ENCODE measurements at places on chromosomes 16 and 17.
A peak's percentile ranks its signal among the peaks of the same experiment; 100 is the strongest.

- DNase-seq: no peak
Measured at GRCh38 chr17:17076066-17076465, 33.8 kb downstream of the MPRIP start.

DNA sequence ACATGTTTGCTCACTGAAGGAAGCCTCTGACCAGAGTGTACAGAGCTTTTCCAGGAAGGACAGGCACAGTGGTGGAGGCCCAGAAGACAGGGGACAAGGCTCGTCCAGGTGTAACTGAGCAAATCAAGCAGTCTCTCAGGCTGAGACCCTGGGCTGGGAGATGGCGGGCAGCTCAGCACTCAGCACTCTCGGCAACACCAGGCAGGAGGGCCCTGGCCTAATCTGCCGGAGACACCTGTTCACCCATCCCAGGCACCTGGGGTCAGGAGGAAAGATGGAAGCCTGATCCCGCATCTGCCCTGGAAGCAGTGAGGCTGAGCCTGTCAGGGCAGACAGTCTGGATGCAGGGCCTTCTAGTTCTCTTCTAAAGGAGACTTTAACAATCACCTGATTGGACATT is 4.8 kb downstream of the RASL10B start:
- no peak for DNase-seq

DNA sequence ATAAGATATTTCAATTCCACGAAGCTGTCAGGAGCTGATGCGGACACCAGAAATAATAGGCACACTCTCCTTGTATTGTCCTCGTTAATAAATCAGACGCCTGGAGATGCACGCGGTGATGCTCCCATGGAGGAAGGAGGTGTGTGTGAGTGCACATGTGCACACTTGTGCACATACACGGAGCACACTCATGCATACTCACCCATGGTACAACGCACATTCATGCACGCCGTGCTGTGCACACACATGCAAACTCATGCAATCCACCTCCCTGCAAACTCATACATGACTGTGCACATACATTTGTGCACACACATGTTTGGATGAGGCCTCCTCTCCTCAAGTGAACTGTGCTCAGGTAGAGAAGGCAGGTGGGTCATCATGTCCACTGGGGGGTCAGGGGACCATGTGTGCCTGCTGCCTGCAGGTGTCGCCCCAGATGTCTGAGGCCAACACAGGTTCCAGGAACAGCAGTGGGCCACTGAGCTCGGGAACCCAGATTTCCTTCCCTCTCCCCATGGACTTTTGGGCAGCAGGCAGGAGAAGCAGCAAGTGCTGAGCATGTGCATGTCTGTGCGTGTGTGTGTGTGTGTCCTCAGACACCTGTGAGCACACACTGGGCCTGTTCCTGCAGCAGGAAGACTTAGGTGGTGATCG is 165.3 kb downstream of the SDK2 start:
- DNase-seq: no peak

DNA sequence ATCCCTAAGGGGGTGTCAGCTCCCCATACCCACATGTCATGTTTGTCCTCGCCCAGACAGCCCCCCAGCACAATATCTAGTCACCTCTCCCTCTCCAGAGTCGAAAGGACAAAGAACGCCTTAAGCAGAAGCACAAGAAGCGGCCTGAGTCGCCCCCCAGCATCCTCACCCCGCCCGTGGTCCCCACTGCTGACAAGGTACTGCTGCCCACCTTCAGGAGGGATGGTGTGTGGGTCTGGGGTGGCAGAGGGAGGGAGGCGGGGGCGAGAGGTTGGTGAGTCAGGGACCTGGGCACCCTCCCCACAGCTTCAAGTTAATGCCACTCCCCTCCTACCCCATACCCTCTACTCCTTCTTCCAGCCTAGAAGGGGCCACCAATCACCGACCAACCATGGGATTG is 7.5 kb downstream of the MLLT6 start:
- no peak for DNase-seq

DNA sequence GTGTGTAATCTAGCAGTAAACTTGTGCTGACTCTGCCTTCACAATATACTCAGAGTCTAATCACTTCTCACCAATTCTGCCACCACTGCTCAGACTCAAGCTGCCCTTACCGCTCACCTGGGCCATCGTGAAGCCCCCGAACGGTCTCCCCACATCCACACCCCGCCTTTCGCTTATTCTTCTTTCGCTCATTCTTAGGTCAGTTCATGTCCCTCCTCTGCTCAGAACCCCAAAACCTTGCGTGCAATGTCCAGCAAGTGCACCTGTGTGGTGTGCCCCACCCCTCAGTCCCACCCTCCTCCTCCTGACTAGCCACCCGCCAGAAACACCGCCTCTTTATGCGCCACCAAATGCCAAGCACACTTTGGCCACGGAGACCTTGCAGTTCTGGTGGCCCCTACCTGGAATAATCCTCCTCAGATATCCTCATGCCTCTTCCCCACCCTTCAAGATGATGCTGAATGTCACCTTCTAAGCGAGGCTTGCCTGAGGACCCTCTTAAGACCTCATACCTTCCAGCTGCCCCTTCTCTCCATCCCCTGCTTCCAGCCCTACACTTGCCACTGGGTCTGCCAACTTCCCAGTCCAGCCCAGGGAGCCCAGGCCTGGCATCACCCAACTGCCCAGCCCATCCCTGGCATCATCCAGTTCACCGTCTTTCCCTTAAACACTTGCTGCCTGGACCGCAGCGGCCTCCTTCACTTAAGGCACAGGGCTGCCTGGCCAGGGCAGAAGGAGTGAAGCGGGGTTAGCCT is 34.3 kb upstream of the RBFOX3 start:
- DNase-seq: no peak

GRCh38 chr16:23934610-23935236 is 98.9 kb downstream of the PRKCB start:
- DNase-seq: no peak

DNA sequence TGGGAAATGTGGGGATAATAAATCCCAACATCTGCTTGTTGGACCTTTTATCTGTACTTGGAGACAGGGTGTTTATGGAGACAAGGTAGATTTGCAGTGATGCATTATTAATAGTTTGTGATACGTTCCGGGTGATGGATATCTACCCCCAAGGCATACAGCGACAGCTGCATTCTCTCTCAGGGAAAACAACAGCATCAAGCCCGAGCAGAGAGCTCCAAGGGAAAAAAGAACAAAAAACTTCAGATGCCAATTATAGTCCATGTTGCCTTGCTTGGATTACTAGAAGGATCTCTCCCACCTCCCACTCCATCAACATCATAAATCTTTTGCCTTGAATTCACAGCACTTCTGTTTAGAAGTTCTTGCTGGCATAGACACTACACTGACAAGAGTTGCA is 187.5 kb upstream of the CDH11 start:
- DNase-seq: no peak

GRCh38 chr17:64255764-64256163 is 7.3 kb downstream of the TEX2 start:
- no peak for DNase-seq

GRCh38 chr16:47634126-47634525 is 173.0 kb downstream of the PHKB start:
- DNase-seq: no peak

GRCh38 chr16:69839240-69839688 is 77.1 kb downstream of the WWP2 start:
- no peak for DNase-seq

- DNase-seq: no peak
Measured at GRCh38 chr17:7992516-7992915, 9.9 kb upstream of the GUCY2D start.

- no peak for DNase-seq
Measured at GRCh38 chr17:19317359-19318095, 45.0 kb downstream of the B9D1 start.

DNA sequence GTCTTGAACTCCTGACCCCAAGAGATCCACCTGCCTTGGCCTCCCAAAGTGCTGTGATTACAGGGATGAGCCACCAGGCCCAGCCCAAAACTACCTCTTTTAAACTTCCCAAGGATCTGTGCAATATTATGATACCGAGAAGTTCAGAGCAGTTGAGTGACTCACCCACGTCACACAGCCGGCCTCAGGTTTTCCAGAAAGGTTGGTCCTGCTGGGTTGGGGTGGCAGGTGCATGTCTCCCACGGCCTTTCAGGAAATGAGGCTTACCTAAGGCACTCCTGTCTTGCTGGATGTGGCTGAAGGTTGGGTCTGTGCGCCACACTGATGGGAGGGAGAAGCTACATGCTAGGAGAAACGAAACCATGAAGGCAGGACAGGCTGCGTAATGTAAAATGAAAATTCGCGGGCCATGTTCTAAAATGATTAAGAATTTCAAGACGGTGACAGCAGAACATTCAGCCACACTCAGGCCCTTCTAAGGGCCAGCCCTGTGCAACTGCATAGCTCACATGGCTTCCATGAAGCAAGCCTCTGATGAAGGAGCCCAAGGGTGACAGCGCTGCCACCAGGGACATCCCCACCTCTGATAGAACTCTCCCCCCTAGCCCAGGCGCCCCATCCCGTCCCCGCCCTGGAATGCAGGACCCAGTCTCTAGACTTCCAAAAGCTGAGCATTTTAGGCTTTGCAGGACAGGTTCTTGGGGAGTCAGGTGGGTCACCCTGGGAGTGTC is 6.6 kb upstream of the GLIS2 start:
- DNase-seq: no peak

DNA sequence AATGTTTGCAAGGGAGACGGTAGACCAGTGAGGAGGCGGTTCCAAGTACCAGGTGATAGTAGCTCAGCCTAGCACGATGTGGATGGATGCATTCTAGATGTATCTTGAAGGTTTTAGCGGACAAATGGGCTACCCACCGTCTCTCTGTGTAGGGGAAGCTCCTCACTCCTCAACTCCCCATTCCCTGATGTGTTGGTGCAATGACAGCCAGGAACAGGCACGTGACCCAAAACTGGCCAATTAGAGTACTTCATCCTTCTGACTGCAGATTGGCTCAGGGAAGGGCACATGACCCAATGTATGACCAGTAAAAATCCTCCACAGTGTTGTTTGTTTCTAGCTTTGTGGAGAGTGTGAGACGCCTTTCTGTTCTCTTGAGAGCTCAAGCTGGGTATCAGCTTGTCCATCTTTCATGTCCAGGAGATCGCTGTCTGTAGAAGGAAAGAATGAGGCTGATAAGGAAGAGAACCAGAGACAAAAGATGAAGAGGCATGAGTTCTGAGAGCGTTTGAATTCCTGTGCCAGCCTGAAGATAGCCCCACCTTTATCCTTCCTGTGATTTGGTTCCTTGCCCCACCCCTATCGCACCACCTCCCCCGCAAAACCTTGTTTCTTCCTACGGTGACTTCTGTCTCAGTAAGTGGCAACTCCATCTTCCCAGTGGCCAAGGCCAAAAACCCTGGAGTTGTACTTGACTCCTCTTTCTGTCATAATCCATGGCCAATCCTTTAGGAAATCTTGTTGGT is 2.3 kb upstream of the BORCS6 start:
- DNase-seq: no peak

GRCh38 chr16:22007509-22008214 is at the start of gene MOSMO:
Gene MOSMO, plus strand, starts transcription at chr16:22008111. Its CDS starts 191 bp downstream, at chr16:22008302.
- peak; percentile 49 for DNase-seq

DNA sequence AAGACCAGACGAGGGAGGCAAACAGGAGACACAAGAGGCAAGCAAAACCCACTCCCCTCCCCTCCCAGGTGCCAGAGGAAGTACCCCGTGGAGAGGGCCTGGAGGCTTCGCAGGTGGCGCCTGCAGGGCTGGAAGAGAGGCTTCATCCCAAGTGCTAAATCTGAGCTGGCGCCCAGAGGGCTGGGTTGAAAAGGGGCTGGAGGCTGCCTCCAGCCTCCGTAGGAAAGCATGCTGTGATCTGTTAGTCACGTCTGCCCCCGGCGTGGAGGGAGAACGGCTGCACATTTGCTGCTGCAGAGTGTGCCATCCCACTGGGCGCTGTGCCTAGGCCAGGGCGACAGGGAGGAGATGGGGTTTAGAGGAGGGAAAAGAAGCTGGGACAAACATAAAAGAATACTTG is 16.9 kb downstream of the RPH3AL start:
- no peak for DNase-seq

- DNase-seq: no peak
Measured at GRCh38 chr16:10661737-10662136, 33.0 kb downstream of the TEKT5 start.

DNA sequence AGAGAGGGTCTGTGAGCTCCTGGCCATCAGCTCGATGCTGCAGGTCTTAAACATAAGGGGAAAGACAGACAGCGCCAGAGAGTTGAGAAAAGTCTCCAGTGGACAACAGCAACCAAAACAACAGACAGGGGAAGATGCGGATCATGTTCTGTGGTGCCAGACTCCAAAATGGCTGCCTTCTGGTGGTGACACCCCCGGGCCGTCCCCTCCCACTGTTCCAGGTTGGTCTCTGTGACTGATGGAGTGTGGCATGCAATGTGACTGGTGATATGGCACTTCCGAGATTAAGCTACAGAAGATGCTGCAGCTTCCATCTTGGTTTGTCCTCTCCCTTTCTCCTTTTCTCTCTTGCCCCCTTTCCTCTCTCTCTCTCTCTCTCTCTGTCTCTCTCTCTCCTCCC is 40.4 kb upstream of the RBFOX3 start:
- no peak for DNase-seq

GRCh38 chr17:63937920-63938319 is 5.8 kb upstream of the CD79B start:
- no peak for DNase-seq

DNA sequence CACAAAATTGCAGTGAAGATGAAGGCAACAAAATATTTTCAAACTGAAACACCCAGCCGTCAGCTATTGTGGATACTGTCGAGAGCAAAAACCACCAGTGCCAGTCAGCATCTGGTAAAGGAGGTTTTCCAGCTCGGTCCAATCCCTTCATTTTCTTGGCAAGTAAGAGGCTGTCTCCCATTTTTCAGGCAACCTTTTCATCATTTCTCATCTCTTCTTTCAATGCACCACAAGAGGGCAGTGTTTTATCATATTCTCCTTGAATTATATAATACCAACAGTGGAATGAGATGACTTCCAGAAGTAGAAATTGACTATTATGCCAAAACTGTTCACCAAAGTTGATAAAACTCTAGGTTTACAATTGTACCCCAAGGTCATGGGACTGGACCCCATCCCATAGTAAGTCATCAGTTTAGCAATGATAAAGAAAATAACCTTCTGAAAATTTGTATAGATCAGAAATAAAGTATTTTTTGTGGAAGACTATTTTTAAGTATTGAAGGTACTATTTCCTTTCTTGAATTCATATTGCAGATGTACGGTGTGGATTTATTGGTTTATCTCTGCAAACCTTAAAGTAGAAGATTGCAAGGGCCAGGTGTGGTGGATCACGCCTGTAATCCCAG is 16.8 kb downstream of the NQO1 start:
- DNase-seq: no peak

DNA sequence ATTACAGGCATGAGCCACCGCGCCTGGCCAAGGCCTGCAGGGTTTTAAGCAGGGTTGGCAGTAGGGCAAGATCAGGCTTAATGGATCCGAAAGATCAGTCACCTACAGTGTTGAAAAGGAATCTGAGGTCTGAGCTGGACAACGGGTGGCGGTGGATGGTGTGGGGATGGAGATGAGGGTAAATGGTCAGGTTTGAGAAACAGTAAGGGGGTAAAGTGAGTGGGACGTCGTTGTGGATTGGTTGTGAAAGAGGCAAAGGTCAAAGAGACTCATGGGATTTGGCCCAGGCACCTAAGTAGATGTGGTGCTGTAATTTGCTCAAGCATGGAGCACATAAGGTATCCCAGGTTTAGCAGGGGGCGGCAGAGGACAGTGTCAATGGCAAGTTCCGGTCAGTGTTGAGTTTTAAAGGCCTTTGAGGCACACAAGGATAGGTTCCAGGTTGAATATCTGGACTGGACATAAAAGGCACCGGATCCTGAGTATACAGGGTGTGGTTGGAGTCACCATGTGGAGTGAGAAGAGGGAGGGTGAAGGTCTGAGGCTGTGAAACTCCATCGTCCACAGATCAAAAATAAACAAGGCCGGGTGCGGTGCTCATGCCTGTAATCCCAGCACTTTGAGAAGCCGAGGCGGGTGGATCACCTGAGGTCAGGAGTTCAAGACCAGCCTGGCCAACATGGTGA is 1.1 kb upstream of the SLC16A5 start:
- DNase-seq: no peak
